ENCODE measurements at places on chromosomes 13 and 19.

GRCh38 chr13:43686557-43686956 is 100.2 kb downstream of the ENOX1 start:
- DNase-seq: no peak

DNA sequence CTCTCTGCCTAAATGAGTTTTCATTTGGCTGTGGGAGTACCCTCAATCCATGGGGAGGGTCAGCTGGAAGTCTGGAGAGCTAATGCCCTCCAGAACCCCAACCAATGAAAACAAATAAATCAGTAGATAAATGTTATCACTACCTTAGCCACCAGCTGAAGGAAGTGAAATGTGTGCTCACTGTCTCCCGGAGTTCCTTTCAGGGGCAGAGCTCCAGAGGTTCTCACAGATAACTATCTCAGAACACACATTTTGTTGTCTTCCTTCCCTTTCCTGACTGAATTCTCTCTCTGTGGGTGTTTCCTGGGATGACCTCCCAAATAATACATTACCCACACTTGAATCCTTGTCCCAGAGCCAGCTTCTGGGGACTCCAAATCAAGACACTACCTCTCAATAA is 779.6 kb downstream of the DIAPH3 start:
- no peak for DNase-seq

- no peak for DNase-seq
These were observed 13.0 kb upstream of the USP29 start for GRCh38 chr19:57106722-57107235.

GRCh38 chr19:21491146-21491545 is 14.3 kb upstream of the ZNF429 start:
- DNase-seq: no peak

GRCh38 chr13:106799781-106800335 is 231.9 kb upstream of the ARGLU1 start:
- no peak for DNase-seq

GRCh38 chr13:95381212-95381527 is 79.9 kb upstream of the ABCC4 start:
- no peak for DNase-seq

GRCh38 chr13:59061621-59062020 is 1102.1 kb downstream of the DIAPH3 start:
- no peak for DNase-seq

- DNase-seq: no peak
These were observed 187.9 kb downstream of the TBC1D4 start for GRCh38 chr13:75294110-75294509.

GRCh38 chr19:19111136-19111835 is 27.0 kb downstream of the TMEM161A start:
- no peak for DNase-seq

Measured in posterior cingulate gyrus (tissue), 11 donors.